ENCODE measurements at places on chromosomes 16 and 17.

DNA sequence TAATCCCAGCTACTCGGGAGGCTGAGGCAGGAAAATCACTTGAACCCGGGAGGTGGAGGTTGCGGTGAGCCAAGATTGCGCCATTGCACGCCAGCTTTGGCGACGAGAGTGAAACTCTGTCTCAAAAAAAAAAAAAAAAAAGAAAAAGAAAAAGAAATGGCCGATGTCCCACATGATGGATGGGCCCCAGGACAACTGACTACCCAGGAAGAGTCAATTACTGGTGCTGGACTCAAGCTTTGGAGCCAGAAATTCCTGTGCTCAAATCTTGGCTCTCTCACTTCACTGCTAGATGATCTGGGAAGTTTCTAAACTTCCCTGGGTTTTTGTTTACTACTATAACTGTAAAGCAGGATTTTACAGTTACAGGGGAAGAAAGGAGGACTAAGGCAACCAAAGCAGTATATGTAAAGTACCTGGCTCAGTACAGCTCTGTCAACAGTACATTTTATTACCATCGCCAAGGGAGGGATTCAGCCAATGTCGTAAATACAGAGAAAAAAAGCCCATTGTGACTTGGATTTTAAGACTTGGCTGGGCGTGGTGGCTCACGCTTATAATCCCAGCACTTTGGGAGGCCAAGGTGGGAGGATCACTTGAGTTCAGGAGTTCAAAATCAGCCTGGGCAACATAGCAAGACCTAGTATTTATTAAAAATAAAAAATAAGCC lies 11.9 kb downstream of the C16orf86 start:
- DNase-seq = no peak

GRCh38 chr16:27568077-27568476 lies 18.1 kb downstream of the KATNIP start:
- DNase-seq = no peak

DNA sequence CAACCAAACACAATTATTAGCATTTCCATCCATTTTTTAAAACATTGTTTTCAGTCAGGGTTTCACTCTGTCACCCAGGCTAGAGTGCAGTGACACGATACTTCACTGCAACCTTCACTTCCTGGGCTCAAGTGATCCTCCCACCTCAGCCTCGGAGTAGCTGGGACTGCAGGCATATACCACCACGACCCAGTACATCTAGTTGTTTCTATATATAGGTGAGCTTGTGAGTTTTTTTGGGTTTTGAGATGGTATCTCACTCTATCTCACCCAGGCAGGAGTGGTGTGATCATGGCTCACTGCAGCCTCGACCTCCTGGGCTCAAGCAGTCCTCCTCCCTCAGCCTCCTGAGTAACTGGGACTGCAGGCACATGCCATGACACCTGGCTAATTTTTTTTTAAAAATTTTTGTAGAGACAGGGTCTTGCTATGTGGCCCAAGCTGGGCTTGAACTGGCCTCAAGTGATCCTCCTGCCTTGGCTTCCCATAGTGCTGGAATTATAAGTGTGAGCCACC lies 21.5 kb upstream of the ATP5MC1 start:
- no peak for DNase-seq

DNA sequence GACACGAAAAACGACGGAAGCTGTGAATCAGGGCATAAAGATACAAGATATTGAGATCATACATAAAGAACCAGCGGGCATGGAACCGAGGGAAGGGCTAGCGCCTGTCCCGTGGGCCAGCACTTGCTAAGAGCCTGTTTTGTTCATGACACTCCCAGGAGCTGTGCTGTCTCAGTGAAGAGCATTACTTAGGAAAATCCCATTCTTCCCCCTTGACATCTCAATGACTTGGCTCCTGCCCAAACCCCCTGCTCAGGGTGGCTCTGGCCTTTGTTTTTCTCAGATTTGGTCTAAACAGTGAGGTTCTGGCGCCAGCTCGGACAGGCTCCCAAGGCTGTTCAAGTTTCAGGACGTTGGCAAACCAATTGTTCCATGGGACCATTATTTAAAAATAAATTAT lies 79.1 kb upstream of the SEC14L1 start:
- DNase-seq = no peak
